Stimulated activated CD4-positive, alpha-beta T cell treated with anti-CD3 and anti-CD28 coated beads, Interleukin-12 subunit alpha, Interleukin-12 subunit beta, amount 100 ng/mL, for 24 hours (primary cell): ENCODE measurements at places on chromosomes 16 and 17.

GRCh38 chr17:59451706-59452105, 113.7 kb upstream of the DHX40 start:
- DNase-seq, result no peak

- DNase-seq, result no peak
Observed at GRCh38 chr17:50421308-50422051, 4.5 kb upstream of the ACSF2 start.

DNA sequence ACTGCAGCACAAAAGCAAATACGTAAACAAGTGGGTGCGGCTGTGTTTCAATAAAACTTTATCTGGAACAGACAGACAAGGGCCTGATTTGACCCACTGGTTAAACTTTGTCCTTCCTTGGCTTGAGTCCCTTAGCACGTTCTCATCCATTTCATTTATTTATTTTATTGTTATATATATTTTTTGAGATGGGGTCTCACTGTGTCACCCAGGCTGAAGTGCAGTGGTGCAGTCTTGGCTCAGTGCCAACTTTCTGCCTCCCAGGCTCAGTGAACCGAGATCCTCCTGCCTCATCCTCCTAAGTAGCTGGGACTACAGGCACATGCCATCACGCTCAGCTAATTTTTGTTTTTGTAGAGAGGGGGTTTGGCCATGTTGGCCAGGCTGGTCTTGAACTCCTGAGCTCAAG, 64.3 kb downstream of the MYH11 start:
- no peak for DNase-seq

DNA sequence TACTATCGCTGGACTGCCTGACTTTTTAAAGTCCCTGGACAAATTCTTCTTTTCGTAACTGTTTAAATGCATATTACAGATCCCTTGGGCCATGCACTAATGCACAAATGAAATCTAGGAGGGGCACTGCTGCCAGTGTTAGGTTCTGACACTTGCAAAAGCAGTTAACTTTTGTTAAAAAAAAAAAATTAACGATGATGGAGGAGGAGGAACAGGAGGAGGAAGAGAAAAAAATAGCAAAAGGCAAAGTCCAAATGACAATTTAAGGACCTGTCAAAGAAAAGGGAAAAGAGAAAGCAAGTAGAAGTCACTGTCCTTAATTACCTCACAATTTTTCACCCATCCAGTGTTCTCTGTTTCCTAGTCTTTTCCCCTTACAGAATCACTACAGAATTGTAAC, 97.8 kb upstream of the CORO6 start:
- no peak for DNase-seq

DNA sequence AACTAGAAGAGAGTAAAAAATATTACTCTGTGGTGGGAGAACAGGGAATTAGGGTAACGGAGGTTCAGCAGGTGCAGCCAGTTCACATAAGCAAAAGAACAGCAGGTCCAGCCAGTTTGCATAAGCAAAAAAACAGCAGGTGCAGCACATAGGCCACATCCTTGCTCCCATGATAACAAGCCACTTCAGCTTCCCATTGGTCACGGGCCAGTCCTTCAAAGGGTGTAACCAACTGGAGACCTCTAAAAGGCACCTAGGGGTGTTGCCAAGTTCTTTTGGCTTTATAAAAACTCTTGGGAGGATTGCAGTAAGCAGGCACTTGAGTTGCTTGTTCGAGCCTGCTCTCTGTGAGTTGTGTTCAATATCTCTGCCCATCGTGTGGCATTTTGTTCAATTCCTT, 488.1 kb downstream of the XYLT1 start:
- no peak for DNase-seq

DNA sequence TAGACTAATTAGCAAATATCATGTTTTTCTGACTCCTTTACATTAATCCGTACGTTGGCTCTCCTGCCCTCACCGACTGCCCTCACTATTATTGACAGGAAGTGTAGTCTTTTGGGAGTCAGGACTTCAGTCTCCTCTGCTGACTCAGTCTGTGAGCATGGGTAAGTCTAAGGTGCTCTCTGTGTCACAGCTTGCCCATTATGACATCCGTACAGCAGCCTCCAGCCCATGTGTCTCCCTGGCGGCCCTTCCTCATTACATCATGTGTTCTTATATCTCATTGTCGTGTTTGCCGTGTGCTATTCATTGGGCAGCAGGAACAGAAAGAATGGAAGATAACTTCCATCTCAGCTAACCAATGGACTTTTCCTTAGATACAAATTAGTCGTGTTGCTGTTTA, 77.5 kb downstream of the MRTFB start:
- no peak for DNase-seq

GRCh38 chr17:64425191-64425590, 23.7 kb upstream of the MILR1 start:
- no peak for DNase-seq

GRCh38 chr16:77763994-77764393, 24.4 kb upstream of the VAT1L start:
- no peak for DNase-seq

DNA sequence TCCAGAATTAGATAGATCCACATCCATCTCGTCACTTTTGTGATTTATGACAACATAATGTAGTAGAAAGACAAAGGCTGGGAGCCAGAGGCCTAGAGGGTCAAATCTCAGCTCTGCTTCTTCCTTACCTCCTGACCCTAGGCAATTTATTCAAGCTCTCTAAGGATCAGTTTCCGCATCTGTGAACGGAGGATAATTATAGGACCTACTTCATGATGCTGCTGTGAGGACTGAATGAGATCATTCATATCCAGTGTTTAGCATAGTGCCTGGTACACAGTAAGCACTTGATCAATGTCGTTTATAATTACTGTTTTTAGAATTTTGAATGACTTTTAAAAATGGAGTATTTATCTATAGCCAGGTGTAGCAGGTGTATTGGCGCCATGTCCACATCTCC, 128.4 kb downstream of the SHISA9 start:
- no peak for DNase-seq

- DNase-seq, result no peak
Observed at GRCh38 chr16:55703003-55704001, 47.5 kb downstream of the SLC6A2 start.

- no peak for DNase-seq
Observed at GRCh38 chr16:24540602-24541210, 1.3 kb downstream of the RBBP6 start.

DNA sequence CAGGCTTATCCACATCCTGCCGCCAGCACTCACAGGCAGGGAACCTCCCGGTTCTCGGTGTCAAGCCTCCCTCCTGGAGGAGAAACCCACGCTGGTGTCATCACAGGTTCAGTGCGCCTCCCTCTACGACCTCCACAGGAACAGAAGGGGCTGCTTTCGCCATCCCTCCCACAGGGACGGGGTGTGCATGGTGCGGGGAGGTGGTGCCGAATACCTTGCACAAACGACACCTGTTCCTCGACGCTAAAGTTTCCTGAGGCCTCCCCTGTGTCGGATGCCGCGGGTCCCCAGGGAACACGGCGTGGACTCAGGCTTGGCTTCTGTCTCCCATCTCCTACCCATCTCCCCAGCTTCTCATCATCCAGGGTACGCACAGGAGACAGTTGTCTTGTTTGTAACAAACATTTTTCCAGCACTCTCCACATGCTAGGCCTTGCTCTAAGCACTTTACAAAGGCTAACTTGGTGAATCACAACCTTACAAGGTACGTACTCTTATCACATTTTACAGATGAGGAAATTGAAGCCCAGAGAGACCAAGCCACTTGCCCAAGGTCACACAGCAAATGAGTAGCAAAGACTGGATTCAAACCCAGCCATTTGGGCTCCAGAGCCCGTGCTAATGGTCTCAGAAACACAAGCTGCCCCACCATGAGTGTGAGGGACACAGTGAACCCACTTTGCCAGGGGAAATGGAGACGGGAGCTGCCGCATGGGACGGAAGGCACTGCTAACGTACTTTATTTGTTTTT, 271.6 kb downstream of the C16orf95 start:
- no peak for DNase-seq
